HFFc6 (cell line): ENCODE measurements at places on chromosomes 12 and 14. TPM values are rescaled to one million over a fixed set of nuclear protein-coding genes. Genes with fewer than 3 reads are reported as not detected.

NRXN3 gene
- 0.24 TPM in 1 of 3 replicates, not detected in the others for total RNA-seq

PIK3C2G gene
- total RNA-seq = not detected in 2 replicates

PPP1R1A gene
- total RNA-seq = not detected in 3 replicates

DNA sequence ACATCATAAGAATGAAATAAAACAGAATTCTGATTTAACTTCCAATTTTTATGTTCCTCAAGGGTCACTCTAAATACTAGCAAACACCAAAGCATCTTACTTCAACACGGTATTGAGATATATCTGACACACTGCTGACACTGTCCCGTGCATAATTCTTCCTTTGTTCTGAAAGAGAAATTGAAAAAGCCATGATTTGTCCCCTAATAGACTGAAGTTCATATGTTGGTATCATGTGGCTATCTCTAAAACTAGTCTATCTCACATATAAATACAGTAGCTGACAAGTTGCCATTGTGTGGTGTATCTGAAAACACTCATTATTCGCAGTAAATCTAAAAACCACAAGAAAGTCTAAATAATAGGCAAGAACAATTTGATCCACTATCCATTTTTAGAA lies 118.4 kb downstream of the EPS8 start:
- no peak for DNase-seq

DNA sequence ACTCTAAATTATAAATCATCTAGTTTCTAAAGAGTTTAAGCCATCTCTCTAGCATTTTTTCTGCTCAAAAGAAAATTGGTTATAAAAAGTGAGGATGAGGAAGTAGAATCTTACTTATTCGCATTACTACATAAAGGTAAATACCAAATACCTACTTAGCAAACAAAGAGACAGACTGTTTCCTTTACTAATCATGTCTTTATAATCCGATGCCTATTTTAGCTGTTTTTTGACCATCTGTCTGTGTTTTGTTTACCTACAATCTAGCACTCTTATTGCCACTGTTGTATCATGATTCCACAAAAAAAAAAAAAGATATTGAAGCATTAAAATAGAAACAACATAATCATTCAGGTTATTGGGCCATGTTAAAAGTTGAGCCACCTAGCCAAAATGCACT lies 396.2 kb downstream of the PAWR start:
- DNase-seq = no peak

GRCh38 chr14:81535396-81536164 lies 1.9 kb upstream of the SEL1L start:
- no peak for DNase-seq
